HT1080 (cell line): ENCODE measurements at places on chromosomes 3 and 15. TPM values are rescaled to one million over a fixed set of nuclear protein-coding genes. Genes with fewer than 3 reads are reported as not detected.

The CSNK1G1 gene
- total RNA-seq, result 10.0 and 15.0 TPM in 2 replicates

The TLR9 gene
- not detected in 2 replicates for total RNA-seq

The LRTM1 gene
- total RNA-seq, result not detected in 2 replicates

The MFGE8 gene
- 18.7 and 27.6 TPM in 2 replicates for total RNA-seq

The MCF2L2 gene
- 1.8 and 3.4 TPM in 2 replicates for total RNA-seq

The OXSM gene
- total RNA-seq, result 15.8 and 17.3 TPM in 2 replicates

The ZNF710 gene
- 14.4 and 16.1 TPM in 2 replicates for total RNA-seq

The NLGN1 gene
- 1.6 and 3.1 TPM in 2 replicates for total RNA-seq

The ANKRD34C gene
- total RNA-seq, result 0.03 and 0.29 TPM in 2 replicates

The CYP8B1 gene
- total RNA-seq, result not detected in 2 replicates

The ZFYVE19 gene
- total RNA-seq, result 18.4 and 22.3 TPM in 2 replicates

The DYNC1LI1 gene
- total RNA-seq, result 49.1 and 54.9 TPM in 2 replicates

The GADL1 gene
- 0.02 and 0.13 TPM in 2 replicates for total RNA-seq

The NR1I2 gene
- total RNA-seq, result 0.03 TPM in 2 replicates

The PEAK1 gene
- 14.0 and 16.5 TPM in 2 replicates for total RNA-seq

The ANKUB1 gene
- not detected in 2 replicates for total RNA-seq

The TTLL13 gene
- total RNA-seq, result not detected in 2 replicates

The AADACL2 gene
- not detected in 2 replicates for total RNA-seq

The TMEM108 gene
- 0.23 and 0.27 TPM in 2 replicates for total RNA-seq

The CFAP100 gene
- not detected in 2 replicates for total RNA-seq

The UROC1 gene
- 0.03 TPM in 1 of 2 replicates, not detected in the other for total RNA-seq

The WNT7A gene
- total RNA-seq, result 0.47 and 1.3 TPM in 2 replicates

The THAP10 gene
- total RNA-seq, result 3.3 and 3.8 TPM in 2 replicates

The CCR8 gene
- not detected in 2 replicates for total RNA-seq
